ENCODE measurements at places on chromosomes 16 and 17. TPM values are rescaled to one million over a fixed set of nuclear protein-coding genes. Genes with fewer than 3 reads are reported as not detected.

DNA sequence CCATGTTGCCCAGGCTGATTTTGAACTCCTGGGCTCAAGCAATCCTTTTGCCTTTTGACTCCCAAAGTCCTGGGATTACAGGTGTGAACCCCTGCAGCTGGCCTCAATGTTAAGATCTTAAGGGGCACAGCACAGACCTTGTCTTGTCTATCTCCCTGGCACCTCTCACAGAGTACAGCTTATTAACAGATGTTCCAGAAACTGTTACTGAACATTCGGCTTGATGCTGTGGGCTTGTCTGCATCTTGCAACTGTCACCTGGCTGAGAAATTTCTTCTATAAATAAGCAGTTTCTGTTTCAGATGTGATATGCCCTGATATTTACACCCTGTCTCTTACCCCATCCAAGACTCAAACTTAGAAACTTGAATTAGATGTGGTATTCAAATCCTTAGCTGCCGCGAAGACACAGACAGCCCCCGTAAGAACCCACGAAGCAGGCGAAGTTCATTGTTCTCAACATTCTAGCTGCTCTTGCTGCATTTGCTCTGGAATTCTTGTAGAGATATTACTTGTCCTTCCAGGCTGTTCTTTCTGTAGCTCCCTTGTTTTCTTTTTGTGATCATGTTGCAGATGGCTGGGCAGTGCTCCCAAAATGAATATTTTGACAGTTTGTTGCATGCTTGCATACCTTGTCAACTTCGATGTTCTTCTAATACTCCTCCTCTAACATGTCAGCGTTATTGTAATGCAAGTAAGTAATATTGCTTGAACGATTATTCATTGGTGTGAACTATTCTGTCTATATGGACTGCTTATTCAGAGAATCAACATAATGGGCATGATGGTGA lies at the start of gene TNFRSF17:
Gene TNFRSF17, plus strand, starts transcription at position 450 of the 791 bp plus-strand sequence. Its CDS starts 115 bp downstream, at position 565.
- no peak for DNase-seq

- no peak for DNase-seq
These were observed 39.0 kb downstream of the SMURF2 start for GRCh38 chr17:64622931-64623654.

DNA sequence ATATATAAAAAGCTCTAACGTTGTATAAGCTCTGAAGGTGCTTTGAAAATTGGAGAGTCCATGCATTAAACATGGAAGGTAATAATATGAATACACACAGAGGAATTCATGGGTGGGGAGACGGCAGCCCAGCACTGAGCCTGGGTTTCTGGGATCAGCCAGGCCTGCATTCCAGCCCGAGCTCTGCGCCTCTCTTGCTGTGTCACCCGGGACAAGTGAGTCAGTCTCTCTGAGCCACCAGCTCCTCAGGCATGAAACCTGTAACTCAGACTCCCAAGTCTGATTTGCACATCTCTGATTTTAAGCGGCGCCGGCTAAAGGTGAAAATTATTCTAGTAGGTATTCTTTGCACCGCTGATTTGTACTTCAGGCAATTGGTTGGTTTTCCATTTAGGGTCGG lies 238.8 kb downstream of the MRTFB start:
- no peak for DNase-seq

- no peak for DNase-seq
These were observed 218.8 kb upstream of the CHMP6 start for GRCh38 chr17:80772906-80773242.

NOG gene
- total RNA-seq = 0.25 TPM

- no peak for DNase-seq
These were observed 362.0 kb upstream of the XYLT1 start for GRCh38 chr16:17832738-17833137.

- DNase-seq = no peak
These were observed 14.2 kb downstream of the SLC47A2 start for GRCh38 chr17:19702217-19702641.

DNA sequence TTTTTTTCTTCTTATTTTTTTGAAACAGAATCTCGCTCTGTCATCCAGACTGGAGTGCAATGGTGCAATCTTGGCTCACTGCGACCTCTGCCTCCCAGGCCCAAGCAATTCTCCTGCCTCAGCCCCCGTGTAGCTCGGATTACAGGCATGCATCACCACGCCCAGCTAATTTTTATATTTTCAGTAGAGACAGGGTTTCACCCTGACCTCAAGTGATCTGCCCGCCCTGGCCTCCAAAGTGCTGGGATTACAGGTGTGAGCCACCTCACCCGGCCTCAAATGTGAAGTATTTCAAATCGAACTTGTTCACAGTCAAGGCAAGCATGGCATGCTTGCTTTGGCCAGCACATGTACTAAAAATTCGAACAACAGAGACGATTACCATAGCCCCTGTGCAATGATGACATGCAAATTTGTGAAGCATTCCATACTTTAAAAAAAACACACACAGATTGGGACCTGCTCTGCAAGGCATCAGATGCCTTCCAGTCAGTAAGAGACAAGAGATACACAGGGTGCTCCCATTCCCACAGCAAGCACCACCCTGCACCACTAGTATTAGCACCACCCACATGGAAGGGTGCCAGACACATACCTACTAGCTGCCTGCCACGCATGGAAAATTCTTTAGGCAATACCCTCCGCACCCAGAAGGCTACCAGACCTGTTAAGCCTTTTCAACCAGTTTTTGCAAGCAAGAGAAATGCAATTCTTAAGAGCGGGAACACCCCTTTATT lies 47.2 kb downstream of the ANKRD11 start:
- no peak for DNase-seq

- DNase-seq = no peak
These were observed 16.6 kb upstream of the C16orf74 start for GRCh38 chr16:85767531-85767930.

SLC4A1 gene
- total RNA-seq = not detected

USH1G gene
- not detected for total RNA-seq

PROCA1 gene
- total RNA-seq = 7.4 TPM

DNA sequence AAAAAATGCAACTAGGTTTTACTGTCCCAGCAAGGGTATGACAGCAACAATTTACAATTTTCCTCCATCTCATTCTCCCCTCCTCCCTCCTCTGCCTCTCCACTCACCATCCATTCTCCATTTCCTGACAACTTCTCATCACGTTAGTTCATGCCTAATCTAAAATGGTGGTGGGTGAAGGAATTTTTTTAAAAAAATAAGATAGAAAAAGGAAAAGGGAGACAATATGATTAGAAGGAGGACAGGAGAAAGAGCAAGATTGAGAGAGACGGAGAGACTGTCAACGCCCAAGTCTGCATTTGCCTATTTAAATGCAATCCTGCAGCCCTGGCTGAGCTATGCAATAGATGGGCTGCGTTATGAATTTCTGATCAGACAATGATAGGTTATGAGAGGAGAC lies 380.7 kb upstream of the PSMD7 start:
- no peak for DNase-seq

DNA sequence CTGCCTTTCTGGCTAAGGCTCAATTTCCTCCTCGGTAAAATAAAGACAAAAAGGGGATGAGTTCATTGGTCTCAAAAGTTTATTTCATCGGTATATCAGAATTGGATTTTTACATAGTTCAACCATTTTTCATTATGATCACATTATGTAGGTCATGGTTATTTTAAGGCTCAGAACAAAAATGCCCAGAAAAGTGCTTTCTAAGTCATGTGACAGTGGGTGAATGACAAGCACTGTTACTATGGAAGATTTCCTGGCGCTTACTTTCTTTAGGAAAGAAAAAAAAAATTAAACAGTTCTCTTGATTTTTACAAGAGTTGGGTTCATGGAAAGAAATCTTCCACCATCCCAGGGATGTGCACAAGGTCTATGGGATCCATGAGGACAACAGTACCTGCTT lies 117.9 kb upstream of the CES5A start:
- no peak for DNase-seq

CCL17 gene
- total RNA-seq = not detected

- DNase-seq = no peak
These were observed 644 bp upstream of the RHOT1 start for GRCh38 chr17:32141679-32142037.

ODAD4 gene
- 2.0 TPM for total RNA-seq

DNA sequence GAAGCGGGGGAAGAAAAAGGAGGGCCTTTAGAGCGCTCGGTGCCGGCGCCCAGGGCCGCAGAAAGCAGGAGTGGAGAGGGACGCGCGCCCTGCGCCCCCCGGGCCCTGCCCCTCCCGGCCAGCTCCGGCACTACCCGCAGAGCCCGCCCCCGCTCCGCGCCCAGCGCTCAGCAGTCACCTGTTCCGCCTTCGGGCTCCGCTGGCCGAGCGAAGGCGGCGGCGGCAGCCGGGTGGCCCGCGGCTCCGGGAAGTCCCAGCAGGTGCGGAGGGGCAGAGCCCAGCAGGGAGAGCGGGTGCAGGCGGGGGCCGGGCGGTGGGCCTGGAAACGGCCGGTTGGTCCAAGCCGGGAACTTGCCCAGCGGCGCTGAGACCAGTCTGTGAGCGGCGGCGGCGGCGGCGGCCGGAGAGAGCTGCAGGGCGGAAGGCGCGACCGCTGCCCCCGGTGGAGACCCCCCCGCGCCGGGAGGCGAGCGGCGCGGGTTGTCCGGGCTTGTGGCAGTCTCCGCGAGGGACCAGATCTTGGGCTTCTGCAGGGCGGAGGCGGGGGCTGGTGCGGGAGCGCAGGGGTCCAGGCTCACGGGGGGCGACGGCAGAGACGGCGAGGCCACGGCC lies 2.2 kb downstream of the IRX3 start:
- DNase-seq = no peak

ERN2 gene
- not detected for total RNA-seq

GRCh38 chr17:38673707-38674013 lies 1.1 kb downstream of the EPOP start:
- DNase-seq = no peak

KRT20 gene
- total RNA-seq = not detected

- no peak for DNase-seq
These were observed 31.8 kb upstream of the ABCC3 start for GRCh38 chr17:50602836-50603235.

GRCh38 chr16:89729293-89729692 lies 8.0 kb downstream of the ZNF276 start:
- DNase-seq = no peak

HOXB1 gene
- not detected for total RNA-seq

DNA sequence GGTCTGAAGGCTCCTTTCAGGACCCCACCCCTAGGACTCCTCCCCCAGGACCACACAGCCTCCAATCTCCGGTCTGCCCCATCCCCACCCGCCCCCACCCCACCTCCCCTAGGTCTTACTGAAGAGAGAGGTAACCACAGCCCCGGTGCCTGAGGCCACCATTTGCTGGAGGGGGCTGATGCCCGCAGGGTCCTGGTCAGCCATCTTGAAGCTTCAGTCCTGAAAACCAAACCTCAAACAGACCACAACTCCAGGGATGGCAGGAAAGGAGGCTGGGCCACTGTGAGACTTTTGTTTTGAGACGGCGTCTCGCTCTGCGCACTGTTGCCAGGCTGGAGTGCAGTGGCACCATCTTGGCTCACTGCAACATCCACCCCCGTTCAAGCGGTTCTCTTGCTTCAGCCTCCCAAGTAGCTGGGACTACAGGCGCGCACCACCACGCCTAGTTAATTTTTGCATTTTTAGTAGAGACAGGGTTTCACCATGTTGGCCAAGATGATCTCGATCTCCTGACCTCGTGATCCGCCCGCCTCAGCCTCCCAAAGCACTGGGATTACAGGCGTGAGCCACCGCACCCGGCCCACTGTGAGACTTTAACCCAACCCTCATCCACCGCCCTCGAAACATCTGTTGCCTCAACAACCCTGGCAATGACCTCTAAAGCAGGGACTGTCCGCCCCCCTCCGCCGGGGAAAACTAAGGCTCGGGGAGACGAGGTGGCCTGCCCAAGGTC lies 1.1 kb downstream of the SLC25A39 start:
- no peak for DNase-seq

OR1F1 gene
- total RNA-seq = not detected

TNP2 gene
- total RNA-seq = not detected

DNA sequence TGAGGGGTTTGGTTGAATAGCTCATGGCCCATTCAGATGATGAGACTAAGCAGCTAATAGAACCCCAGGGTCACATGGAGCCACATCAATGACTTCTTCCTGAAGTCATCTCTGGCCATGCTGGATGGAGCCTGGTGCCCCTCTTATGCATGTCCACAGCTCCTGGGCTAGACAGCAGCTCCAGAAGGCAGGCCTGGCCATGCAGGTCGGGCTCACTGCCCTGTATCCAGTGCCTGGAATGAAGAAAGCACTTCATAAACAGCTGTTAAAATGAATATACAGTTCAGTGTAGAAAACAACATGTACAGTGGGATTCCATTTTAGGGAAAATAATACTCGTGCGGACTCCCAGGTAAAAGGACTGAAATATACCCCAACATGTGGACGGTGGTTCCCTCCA lies 73.9 kb downstream of the GNAO1 start:
- no peak for DNase-seq

- no peak for DNase-seq
These were observed 160.8 kb downstream of the CA10 start for GRCh38 chr17:51997723-51998122.

ST6GALNAC2 gene
- 0.65 TPM for total RNA-seq

TBX4 gene
- total RNA-seq = not detected

GRCh38 chr16:48361540-48362144 lies 23.6 kb downstream of the SIAH1 start:
- no peak for DNase-seq

DNA sequence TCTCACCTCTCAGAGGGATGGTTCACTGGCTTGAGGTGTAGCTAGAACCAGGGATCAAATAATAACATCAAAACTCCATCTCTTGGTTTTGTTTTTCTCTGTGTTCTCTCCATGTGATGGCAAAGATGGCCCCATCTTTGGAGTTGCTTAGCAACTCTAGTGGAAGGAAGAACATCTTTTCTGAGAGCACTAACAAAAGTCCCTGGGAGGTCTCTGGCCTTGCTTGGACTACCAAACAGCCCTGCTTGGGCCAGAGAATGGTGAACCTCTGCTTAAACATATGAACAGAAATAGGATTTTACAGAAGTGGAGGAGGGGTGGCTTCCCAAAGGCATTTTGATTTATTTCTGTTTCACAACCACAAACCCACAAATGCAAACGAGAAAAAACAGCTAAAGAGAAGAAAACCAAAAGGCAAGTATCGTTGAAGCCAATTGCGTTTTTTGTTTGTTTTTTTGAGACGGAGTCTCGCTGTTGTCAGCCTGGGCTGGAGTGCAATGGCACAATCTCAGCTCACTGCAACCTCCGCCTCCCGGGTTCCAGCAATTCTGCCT lies 13.2 kb downstream of the GABARAPL2 start:
- no peak for DNase-seq

ANKRD13B gene
- total RNA-seq = 13.6 TPM

EVI2B gene
- 109 TPM for total RNA-seq

DNA sequence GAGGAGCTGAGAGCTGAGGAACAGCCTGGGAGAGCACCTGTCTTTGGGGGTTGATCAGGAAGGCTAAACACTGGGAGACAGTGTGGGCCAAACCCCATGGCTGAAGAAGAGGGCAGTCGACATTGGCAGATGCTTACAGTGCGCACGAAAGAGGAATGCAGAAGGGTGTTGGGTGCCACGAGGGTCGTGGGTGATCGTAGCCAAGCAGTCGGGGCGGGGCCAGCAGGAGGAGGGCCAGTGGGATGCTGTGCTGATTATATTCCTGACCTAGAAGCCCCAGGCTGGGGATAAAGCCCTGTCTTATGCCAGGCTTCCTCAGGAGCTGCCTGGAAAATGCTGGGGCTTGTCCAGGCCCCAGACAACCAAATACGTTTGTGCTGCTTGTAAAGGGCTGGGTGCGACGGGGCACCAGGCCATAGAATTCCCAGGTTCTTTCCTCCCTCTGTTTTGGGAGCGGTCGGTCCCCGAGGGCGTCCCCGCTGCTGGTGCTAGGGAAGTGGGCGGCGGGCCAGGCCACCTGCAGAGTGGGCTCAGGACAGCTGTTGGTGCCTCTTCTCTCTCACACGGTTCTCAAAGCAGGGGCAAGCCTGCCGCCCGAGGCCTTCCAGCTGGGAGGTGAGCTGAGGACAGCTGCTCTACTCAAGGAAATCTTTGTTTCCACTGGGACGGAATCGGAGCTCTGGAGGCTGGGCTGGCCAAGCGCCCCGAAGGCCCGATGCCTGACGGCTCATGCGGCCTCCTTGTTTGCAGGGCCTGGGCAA lies 10.0 kb downstream of the C1QTNF1 start:
- DNase-seq = no peak

All from activated CD4-positive, alpha-beta memory T cell treated with anti-CD3 and anti-CD28 coated beads, Interleukin-2, amount 10 ng/mL, durations not matched to agents 7 days and 5 days (primary cell).